ENCODE measurements at places on chromosomes 7 and 10. TPM values are rescaled to one million over a fixed set of nuclear protein-coding genes. Genes with fewer than 3 reads are reported as not detected.

The CYP2C19 gene
- 0.42 TPM for total RNA-seq

The PPP1R17 gene
- total RNA-seq: 0.96 TPM

The MAGI2 gene
- 13.4 TPM for total RNA-seq

The ALOX5 gene
- total RNA-seq: 1.9 TPM

The SORBS1 gene
- 30.7 TPM for total RNA-seq

The ZWINT gene
- total RNA-seq: 44.5 TPM

The GPC2 gene
- 65.2 TPM for total RNA-seq

The RPS24 gene
- 1,496 TPM for total RNA-seq

The CRYGN gene
- 3.2 TPM for total RNA-seq

The RBM20 gene
- 2.7 TPM for total RNA-seq

The NPVF gene
- total RNA-seq: not detected

DNA sequence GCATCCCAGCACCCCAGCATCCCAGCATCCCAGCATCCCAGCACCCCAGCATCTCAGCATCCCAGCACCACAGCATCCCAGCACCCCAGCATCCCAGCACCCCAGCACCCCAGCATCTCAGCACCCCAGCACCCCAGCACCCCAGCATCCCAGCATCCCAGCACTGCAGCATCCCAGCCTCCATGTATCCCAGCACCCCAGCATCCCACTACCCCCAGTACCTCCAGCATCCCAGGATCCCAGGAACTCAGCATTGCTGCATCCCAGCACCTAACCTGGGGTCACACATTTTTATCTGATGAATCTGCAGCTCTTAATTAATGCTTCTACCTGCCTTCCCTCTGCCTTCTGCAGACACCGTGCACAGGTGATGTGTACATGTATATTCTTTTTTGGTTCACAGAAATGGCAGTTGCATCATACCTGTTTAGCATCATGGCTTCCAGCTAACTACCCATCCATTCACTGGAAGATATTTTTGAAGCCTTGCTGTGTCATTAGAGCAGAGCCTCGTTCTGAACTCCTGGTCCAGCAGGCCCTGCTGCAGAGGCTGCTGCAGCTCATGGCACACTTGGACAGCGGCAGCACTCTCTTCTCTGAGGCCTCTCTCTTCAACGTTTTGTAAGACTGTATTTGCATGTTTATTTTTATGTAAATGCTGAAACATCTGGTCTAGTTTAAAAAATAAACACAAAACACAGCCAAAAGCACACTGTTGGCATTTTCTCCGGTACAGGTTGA lies 4.6 kb upstream of the CFAP46 start:
- no peak for DNase-seq
- no peak overlapping the region for H3K4me3 ChIP-seq
- no peak overlapping the region for H3K27ac ChIP-seq

GRCh38 chr7:144827621-144828020 lies 8.2 kb downstream of the TPK1 start:
- no peaks in the 10 kb centered on the region for H3K4me1 ChIP-seq
- no peaks in the 10 kb centered on the region for H3K27me3 ChIP-seq
- no peak for DNase-seq

DNA sequence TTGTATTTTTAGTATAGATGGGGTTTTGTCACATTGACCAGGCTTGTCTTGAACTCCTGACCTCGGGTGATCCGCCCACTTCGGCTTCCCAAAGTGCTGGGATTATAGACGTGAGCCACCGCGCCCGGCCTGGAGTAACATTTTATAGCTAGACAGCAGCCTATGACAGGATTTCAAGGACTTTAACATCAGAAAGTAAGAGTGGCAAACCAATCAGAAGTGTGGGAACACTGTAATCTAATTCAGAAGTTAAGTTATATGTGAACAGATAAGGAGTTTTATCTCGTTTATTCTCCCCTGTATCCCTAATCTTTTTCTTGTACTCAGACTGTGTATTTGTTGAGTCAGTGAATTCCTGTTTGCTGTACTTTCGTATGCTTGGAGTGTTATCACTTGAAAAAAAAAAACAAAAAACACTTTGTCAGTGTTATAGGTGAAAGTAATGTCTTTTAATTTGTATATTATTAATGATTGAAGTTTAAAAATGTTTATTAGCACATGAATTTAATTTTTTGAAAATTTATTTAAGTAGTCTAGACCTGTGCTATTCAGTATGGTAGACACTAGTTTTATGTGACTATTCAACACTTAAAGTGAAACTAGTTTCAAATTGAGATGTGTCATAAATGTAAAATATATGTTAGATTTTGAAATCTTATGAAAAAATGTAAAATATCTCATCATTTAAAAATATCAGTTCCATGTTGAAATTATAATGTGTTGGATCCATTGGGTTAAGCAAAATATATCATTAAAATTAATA lies 38.6 kb downstream of the RSBN1L start:
- peak overlapping the region; percentile 85 for H3K27ac ChIP-seq
- no peak for DNase-seq
- H3K27me3 ChIP-seq: no peaks in the 10 kb centered on the region
- H3K36me3 ChIP-seq: peaks cover 14% of the 10 kb centered on the region

DNA sequence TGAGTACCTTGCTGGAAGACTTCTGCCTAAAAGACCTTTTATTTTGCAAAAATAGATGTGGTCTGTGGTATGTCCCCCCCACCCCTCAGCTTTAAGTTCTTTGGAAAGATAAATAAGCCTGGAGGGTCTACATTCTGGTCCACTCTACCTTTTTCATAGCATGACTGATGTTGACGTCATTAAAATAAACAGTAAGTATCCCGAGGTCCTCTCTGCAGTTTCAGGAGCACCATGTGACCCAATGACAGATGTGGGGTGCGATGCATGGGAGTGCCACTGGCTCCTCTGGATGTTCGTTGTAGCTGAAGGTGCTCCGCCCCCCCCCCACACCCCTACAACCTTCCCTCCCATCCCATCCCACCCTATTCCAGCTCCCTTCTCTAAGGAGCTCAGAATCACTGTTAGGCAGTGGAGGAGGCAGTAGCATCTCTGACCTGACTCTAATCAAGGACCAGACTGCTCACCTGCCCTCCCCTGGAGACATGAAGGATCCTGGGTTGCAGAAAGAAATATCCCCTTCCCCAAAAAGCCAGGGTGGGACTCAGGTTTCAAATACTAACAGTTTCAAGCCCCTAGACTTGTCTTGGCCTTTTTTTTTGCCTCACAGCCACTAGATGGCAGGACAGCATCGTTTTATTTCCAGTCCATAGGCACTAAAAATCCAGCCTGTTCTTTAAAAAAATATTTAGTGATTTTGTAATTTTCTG lies 25.1 kb downstream of the CASP7 start:
- no peak for DNase-seq
- H3K27ac ChIP-seq: no peak overlapping the region
- H3K4me1 ChIP-seq: peaks cover 14% of the 10 kb centered on the region
- peaks cover 5% of the 10 kb centered on the region for H3K36me3 ChIP-seq
- H3K4me3 ChIP-seq: no peak overlapping the region

GRCh38 chr10:97915346-97916131 lies 65.9 kb downstream of the GOLGA7B start:
- no peak overlapping the region for H3K4me3 ChIP-seq
- peaks cover 7% of the 10 kb centered on the region for H3K4me1 ChIP-seq
- no peak for DNase-seq
- peaks cover 41% of the 10 kb centered on the region for H3K27me3 ChIP-seq
- no peaks in the 10 kb centered on the region for H3K36me3 ChIP-seq
- no peak overlapping the region for H3K27ac ChIP-seq

DNA sequence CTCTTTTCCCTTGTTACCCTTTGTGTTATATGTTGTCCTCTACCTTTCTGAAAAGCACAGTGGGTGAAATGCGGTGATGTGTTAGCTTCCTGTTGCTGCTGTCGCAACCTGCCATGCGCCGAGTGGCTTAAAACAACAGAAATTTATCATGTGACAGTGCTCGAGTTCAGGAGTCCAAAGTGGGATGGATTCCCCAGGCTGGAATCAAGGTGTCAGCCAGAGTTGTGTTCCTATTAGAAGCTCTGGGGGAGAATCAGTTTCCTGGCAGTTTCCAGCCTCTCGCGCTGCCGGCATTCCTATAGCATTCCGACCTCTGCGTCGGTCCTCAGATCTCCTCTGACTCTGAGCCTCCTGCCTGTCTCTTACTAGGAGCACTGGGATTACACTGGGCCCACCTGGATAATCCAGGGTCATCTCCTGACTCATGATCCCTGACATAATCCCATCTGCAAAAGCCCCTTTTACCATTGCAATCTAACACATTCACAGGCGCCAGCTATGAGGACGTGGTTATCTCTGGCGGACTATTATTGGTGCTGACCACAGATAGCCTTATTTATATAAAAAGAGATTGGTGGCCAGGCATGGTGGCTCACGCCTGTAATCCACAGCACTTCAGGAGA lies 207.5 kb downstream of the CUX1 start:
- H3K4me3 ChIP-seq: no peak overlapping the region
- H3K27ac ChIP-seq: peak overlapping the region; percentile 13
- H3K27me3 ChIP-seq: no peaks in the 10 kb centered on the region
- DNase-seq: no peak
- peaks cover 7% of the 10 kb centered on the region for H3K36me3 ChIP-seq
- peaks cover 6% of the 10 kb centered on the region for H3K4me1 ChIP-seq

- H3K36me3 ChIP-seq: no peaks in the 10 kb centered on the region
- DNase-seq: no peak
- no peaks in the 10 kb centered on the region for H3K27me3 ChIP-seq
- no peak overlapping the region for H3K27ac ChIP-seq
These were observed 108.3 kb downstream of the EGFR start for GRCh38 chr7:55127135-55127551.

DNA sequence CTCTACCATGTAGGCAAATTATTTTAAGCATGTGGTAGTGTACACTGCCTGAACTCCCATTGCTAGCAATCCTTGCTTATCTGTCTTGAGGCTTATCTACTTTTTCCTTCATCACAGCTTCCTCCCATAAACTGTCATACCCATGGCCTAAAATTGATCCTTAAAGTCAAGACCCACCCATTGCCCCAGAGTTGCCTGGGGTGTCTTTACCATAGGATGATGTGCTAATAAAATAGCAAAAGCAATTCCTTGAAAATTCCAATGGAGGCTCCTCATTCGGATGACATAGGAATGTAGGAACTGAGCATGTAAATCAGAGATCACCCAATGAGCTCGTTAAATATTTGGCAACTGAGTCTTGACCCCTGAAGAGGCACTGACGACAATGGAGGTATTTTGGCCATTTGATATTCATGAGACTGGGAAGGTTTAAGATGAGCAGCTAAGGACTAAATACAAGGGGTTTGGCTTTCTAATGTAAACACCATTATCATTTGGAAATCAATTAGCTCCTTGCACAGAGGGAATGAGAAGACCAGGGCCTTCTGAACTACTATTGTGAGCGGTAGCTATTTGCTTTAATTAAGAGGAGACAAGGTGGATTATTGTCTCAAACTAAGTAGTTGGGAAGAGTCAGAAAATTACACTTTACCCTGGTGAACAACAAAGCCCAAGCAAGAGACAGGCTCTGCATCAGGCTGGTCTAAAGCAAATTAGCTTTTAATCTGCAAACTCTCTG lies 234.9 kb downstream of the GATA3 start:
- H3K36me3 ChIP-seq: no peaks in the 10 kb centered on the region
- H3K27ac ChIP-seq: no peak overlapping the region
- no peak for DNase-seq
- H3K4me3 ChIP-seq: no peak overlapping the region
- peaks cover 61% of the 10 kb centered on the region for H3K27me3 ChIP-seq

GRCh38 chr10:91860885-91861284 lies 48.4 kb downstream of the FGFBP3 start:
- H3K27ac ChIP-seq: peak overlapping the region; percentile 14
- no peaks in the 10 kb centered on the region for H3K27me3 ChIP-seq
- no peak for DNase-seq
- no peak overlapping the region for H3K4me3 ChIP-seq

DNA sequence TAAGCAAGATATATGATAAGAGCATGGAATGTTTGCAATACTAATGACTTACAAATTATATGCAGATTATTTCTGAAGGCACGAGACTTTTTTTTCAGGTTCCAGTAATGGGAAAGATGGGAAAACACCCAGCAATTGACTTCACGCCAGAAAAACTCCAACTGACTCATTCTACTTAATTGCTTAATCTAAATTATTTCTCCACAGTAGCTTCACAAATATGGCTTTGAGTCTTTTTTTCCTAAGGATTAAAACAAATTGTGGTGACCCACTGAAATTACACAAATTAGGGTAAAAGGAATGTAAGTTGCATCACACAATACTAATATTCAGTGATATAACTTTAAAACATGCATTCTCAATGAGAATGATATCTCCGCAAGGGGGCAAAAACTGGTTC lies 138.7 kb downstream of the GNAI1 start:
- peaks cover 16% of the 10 kb centered on the region for H3K4me1 ChIP-seq
- no peaks in the 10 kb centered on the region for H3K27me3 ChIP-seq
- H3K36me3 ChIP-seq: no peaks in the 10 kb centered on the region

DNA sequence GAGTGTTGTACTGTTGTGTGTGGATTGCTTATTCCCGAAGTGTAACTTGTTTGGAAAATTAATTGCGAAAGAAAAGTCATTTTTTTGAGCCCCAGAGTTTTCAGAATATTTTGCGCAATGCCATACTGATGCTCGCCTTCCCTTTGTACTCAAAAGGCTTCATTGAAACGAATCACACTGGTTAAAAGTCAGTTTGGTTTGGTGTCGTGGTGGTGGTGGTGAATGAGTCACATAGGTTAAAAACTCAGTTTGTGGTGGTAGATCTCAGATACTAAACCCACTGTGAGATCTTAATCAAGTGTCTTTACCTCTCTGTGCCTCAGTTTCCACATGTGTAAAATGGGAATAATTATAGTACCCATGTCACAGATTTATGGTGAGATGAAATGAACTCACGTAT lies 61.1 kb upstream of the IL6 start:
- H3K4me1 ChIP-seq: peaks cover 6% of the 10 kb centered on the region
- H3K4me3 ChIP-seq: no peak overlapping the region
- peaks cover 3% of the 10 kb centered on the region for H3K27me3 ChIP-seq
- no peak overlapping the region for H3K27ac ChIP-seq

- peaks cover 17% of the 10 kb centered on the region for H3K4me1 ChIP-seq
- no peak overlapping the region for H3K4me3 ChIP-seq
- peaks cover 35% of the 10 kb centered on the region for H3K27me3 ChIP-seq
- no peak for DNase-seq
- H3K27ac ChIP-seq: no peak overlapping the region
These were observed 3.9 kb upstream of the POU6F2 start for GRCh38 chr7:38973760-38974159.

GRCh38 chr10:30727524-30727923 lies 98.0 kb upstream of the LYZL2 start:
- H3K27ac ChIP-seq: no peak overlapping the region
- H3K36me3 ChIP-seq: no peaks in the 10 kb centered on the region
- H3K27me3 ChIP-seq: peaks cover 28% of the 10 kb centered on the region

GRCh38 chr7:124032369-124033094 lies at the start of gene TMEM229A:
TMEM229A (minus strand) TSS chr7:124033067; CDS start chr7:124033003, 64 bp downstream.
- peak within 1 kb of the TSS; percentile 70 for H3K27ac ChIP-seq
- DNase-seq: peak; percentile 49

- peaks cover 14% of the 10 kb centered on the region for H3K4me1 ChIP-seq
- DNase-seq: no peak
- H3K27me3 ChIP-seq: peaks cover 8% of the 10 kb centered on the region
- peak overlapping the region; percentile 99 for H3K4me3 ChIP-seq
- peaks cover 3% of the 10 kb centered on the region for H3K36me3 ChIP-seq
These were observed 1.5 kb downstream of the SEM1 start for GRCh38 chr7:96707901-96708774.
